ENCODE measurements at places on chromosomes 4 and X.

- DNase-seq = no peak
These were observed 39.8 kb downstream of the DTHD1 start for GRCh38 chr4:36321176-36321575.

DNA sequence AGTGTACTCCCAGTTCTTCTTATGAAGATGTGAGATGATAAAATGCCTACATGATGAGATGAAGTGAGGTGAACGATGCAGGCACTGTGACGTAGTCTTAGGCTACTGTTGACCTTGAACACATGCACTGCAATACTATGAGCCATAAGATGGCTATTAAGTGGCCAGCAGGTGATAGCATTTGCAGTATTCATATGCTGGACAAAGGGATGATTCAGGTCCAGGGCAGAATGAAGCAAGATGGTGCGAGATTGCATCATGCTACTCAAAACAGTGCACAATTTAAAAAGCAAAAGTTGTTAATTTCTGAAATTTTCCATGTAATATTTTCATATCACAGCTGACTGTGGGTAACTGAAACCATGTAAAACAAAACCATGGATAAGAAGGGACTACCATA lies 781.4 kb downstream of the PCDH18 start:
- DNase-seq = no peak

GRCh38 chr4:22721204-22721603 lies 28.5 kb downstream of the GBA3 start:
- DNase-seq = no peak

GRCh38 chrX:13876652-13877051 lies 59.8 kb upstream of the GPM6B start:
- no peak for DNase-seq

DNA sequence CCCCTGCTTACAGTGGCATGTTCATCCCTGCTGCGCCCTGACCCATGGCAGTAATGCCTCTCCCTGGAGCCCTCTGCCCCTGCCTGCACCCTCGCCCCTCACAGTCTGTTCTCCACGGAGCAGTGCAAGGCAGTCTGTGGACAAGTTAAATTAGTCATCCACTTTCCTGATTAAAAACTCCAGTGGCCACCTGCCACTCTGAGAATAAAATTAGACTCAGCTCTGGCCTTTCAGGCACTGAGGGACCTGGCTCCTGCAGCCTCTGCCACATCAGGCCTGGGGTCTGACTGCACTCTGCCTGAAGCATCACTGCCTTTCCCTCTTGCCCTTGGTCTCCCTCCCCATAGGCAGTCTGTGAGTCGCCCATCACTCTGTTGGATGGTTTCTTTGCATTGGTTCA lies 53.6 kb downstream of the GRK4 start:
- DNase-seq = no peak

DNA sequence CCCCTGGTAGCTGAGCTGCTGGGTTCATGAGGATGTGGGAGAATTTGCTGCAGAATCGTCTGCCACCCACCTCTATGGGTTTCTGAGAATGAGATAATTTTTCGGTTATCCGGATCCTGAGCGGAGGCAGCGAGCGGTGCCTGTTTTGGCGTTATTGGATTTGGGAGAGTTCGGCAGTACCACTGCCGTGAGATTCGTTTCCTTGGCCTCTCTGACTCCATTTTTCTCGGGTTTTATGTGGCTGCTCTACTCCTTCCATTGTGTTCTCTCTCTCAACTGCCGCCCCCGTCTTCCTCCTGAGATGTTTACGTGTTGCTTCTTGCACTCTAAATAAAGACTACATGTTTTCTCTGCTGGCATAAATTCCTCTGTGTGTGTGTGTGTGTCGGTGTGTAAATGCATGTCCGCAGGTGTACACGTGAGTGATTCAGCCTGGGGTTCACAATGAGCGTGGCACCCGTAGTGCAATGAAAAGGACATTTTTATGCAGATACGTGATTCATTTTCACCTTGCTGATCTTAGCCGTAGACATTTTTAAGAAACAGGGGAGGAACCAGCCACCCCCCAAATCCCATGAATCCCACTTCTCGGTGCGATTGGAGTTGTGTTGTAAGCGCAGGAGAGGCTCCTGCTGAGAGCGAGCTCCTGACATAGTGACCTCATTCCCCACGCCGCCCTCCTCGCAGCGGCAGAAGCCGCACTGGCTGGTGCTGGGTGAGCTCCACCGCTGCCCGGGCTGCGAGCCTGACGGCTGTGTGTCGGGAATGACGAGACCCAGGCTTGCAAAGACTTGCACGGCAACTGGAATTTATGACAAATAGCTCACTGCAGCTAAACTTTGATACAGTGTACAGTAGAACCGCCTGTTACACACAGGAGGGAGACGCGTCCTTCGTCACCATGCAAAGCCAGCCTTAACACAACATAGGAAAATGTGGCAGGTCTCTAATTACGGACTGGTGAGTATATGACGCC lies 82.2 kb downstream of the STOX2 start:
- DNase-seq = no peak
